Karpas-422 (cell line): ENCODE measurements at places on chromosomes 2 and 18.

DNA sequence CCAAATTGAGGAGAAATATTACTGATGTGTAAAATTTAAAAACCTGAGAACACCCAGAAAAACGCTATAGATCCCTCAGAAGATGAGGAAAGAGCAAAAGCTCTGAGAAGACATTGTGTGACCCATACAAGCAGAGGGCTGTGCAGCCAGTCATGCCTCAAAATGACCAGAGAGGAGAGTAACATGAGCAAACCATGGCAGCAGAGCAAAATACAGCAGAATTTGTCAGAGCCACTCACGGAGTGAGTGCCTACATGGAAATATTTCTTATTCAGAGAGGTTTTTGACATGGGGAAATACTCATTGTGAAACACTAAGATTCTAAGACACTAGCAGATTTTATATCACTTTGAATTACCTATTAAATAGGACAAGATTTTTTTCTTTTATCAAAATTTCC is 96.8 kb upstream of the DNAJC10 start:
- no peak for DNase-seq

DNA sequence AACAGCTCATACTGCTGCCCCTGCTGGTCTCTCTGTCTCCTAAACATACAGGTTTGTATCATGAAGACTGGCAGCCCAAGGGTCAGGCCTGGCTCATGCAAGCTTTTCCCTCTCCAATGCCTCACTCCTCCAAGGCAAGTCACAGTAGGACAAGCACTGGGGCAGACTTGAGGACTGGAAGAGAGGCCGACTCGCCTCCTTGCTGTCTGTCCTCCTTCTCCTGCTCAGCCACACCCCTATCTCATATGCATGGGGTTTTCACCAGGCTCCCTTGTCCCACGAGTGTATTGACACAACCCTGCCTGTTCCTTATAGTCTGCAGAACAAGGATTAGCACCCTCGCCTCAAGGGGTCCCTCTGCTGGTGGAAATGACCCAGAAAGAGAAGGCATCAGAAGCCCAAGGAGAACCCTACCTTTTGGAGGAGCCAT is 223.7 kb downstream of the SOX11 start:
- peak; percentile 92 for DNase-seq

DNA sequence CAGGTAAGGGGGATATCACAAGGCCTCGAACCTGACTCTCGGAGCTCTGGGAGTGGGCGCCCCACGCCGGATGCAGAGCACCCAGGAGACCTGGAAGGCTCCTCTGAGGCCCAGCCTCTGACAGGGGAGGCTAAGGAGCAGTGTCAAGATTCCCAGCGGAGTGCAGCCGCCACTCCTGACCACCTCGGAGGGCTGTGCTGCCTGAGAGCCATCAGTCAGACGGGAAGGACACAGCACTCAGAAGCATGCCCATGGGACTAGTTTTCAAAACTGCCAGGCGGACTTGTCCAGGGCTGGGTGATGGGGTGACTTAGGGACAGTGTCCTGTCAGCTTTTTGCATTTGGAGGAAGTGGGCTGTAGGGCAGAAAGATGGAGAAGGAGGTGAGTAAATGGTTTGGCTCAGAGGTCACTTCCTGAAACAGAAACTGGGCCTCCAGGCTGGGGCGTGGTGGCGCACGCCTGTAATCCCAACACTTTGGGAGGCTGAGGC is 34.6 kb upstream of the B3GNT7 start:
- no peak for DNase-seq

GRCh38 chr18:6174983-6175745 is 239.5 kb downstream of the L3MBTL4 start:
- DNase-seq: no peak

- no peak for DNase-seq
Observed at GRCh38 chr18:38406607-38407006, 841.0 kb upstream of the CELF4 start.

DNA sequence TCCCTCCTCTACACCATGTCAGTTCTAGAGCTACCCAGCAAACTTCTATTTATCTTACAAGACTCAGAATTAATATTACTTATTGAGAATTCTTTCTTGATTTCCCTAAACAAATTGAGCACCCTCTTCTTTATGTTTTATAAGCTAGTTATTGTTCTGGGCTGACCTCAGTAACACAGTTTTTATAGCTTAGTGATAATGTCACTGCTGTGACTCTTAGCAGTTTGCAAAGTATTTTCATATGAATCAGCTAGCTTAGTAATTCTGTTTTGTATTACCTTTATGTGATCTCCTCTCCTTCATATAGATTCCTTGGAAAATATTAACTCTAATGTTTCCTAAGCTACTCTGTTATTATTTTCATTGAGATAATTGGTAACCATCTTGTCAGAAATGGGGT is 114.9 kb downstream of the PMS1 start:
- DNase-seq: no peak

DNA sequence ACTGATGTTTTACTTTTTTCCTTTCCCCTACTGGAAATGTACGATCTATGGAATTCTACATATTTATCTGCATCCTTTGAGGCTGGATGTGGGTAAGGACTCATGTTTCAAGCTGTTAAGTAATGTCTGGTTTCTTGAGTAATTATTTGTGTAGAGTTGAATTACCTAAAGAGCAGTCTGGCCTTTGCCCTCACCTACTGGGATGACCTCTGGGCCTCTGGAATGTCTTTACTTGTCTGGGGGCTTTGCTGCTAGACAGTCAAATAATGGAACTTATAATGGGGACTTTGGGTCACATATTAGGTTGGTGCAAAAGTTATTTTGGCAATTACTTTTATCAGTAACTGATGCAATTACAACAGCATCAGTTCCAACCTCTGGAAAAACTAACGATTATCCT is 244.7 kb downstream of the CCDC178 start:
- no peak for DNase-seq

GRCh38 chr2:113863144-113863543 is 26.7 kb upstream of the ACTR3 start:
- DNase-seq: peak; percentile 74

- DNase-seq: peak; percentile 61
Observed at GRCh38 chr2:118013221-118013723, 598 bp downstream of the CCDC93 start.

DNA sequence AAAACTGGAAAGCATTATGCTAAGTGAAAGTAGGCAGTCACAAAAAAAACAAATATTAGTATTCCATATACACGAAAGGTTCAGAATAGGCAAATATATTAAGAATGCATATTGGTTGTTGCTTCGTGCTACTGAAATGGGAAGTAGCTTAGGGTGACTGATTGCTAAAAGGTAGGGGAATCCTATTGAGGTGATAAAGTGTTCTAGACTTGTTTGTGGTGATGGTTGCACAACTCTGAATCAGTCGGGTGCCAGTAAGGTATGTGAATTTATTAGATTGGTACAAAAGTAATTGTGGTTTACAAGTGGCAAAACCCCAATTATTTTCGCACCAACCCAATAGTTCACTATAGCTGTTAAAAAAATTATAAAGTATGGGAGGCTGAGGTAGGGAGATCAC is 20.7 kb downstream of the USP34 start:
- DNase-seq: peak; percentile 61

DNA sequence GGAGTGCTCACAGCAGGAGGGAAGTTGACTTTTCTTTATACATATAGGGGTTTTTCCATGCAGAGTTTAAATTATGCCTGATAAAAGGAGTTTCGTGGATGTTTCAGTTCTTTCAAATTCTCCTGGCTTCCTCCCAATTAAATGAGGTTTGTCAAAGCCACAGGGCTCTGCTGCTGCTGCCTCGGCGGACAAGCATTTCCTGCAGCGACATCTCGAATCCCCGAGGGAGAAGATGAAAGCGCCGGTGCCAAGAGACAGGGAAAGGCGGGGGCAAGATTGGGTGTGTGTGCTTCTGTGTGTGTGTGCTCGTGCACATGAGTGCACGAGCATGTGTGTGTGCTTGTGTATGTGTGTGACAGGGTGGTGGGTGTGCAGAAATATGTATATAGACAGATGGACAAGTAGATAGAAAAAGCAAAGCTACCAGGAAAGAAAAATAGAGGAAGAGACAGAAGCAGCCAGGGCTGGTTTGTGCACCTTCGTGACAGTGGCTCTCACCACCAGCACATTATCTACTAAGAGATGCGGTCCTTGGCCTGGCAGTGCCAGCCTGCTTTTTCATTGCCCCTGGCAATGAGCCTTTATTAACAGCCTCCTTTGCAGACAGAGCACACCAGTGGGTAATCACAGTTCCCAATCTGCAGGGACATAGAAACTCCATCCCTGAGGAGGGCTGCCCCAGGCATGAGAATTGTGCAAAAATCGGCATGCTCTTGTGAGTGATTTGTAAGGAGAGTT is 76.2 kb downstream of the CDK15 start:
- DNase-seq: peak; percentile 90

GRCh38 chr2:102871707-102872106 is 109.9 kb downstream of the TMEM182 start:
- no peak for DNase-seq

DNA sequence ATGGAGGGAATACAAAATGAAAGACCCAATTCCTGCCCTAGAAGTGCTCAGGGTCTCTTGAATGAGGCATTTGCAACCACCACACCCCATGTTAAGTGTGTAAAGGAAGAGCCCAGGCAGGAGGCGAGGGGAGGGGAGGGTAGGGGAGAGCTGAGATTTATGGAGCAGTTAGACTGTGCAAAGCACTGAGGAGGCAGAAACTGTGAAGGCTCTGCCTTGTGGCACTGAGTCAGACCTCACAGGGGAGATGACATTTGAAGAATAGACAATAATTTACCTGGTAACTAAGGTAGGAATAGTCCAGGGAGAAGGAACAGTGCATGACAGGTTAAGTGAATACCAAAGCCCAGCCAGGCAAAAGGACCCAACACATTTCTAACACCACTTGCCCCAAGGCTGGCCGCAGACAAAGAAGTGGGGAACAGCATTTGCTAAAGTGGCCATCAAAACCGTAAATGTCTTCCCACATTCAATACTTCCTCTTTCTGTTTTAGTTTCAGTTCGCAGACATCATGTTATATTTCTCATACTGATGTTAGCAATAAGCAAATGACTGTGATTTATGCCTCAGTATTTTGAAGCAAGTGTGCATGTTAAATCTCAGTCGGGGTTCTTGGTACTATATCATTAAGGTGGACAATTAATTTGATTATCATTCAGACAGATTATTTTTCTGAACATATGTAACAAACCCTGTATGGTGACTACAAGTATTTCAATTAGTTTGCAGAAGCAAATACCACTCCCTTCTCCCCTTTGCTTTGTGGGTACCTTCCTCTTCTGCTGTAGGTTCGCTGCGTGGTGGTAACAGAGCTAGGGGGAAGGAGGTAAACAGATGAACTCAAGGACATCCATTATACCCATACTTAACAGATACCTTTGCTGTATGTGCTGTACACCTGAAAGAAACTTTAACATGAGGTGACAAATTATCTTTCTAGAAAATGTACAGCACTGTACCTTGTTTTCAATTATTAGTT is 27.5 kb downstream of the CDH20 start:
- DNase-seq: peak; percentile 45

DNA sequence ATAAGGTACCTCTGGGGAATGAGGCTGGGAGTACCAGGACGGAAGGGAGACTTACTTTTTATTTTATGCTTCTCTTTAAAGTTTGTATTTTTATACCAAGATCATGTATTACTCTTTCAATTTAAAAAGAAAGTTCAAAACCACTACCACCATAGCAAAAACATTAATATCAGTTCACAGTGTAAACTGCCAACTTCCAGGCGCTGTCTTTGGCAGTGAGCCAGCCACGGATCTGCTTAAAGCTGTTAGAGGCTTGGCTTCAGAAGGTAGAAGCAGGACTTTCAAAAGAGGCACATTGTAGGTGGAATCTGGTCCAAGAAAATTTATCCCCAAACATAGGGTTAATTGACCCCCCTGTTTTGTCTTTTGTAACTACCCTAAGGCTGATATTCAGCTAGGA is 74.8 kb downstream of the B3GNT2 start:
- DNase-seq: no peak
